ENCODE measurements at places on chromosomes 6 and 20.

- no peak for DNase-seq
Observed at GRCh38 chr6:168533414-168533813, 92.4 kb downstream of the SMOC2 start.

- no peak for DNase-seq
Observed at GRCh38 chr6:143556529-143556928, 45.0 kb upstream of the FUCA2 start.

- DNase-seq: no peak
Observed at GRCh38 chr6:161435748-161436070, 161.8 kb upstream of the AGPAT4 start.

- DNase-seq: no peak
Observed at GRCh38 chr6:111150577-111150976, 63.3 kb downstream of the SLC16A10 start.

GRCh38 chr6:35091346-35092083 is 49.6 kb downstream of the TCP11 start:
- DNase-seq: no peak

- DNase-seq: no peak
Observed at GRCh38 chr20:13487202-13487601, 151.5 kb downstream of the TASP1 start.

DNA sequence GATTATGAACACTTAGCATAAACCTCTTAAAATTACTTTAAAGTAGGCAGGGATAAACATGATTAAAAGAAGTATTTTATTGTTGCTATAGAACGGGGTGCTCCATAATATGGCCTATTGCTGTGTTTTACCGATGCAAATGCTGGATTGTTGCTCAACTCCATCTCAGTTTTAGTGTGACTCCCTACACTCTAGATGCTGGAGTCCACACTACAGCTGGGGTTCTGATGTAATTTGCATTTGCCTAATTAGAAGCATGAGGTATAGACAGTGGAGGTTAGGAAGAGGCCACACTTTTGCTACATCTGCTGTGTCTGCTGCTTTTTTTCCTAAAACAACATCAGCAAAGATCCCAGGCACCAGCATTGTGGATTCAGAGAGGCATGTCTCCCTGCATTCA is 6.7 kb upstream of the HMGN3 start:
- no peak for DNase-seq

DNA sequence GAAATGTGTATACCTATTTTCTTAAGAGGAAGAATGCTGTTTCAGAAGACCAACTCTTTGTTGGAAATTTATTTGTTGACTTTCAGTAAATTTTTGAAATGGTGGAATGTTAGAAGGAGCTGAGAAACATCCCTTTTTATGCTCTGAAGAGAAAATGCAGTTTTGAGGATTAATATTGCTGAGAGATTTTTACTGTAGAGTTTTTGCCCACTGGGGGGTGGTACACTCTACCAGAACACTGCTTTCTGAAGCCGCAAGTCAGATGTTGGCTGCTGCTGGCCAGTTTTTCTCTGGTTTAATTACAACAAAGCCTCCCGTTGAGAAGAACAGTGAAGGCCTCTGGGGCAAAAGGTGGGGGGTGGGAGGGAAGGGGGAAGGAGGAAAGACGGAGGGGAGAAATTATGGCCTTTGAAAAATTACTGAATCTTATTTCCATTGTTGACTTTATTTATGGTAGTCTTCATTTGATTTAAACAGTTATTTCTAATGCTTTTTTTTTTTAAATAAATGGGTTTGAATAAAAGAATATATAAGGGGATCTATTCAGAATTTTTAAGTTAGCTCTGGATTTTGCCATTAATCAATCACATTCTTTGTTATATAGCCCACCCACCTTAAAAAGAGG is 3.0 kb downstream of the FLRT3 start:
- no peak for DNase-seq

DNA sequence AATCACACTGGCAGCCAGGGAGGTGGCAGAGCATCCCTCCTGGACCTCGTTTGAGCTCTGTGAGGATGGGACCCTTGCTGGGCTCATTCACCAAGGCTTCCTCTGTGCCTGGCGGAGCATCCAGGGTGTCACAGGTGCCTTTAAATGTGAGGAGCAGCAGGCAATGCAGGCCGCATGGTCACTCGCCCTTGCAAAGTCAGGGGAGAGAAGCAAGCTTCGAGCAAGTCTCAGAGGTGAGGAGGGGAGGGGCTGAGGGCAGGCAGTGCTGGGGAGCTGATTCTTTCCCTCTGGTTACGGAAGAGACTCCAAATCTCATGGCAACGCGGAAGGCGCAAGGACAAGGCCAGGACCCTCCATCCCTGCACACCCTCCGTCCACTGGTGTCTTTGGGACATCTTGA is 182.7 kb upstream of the PMEPA1 start:
- no peak for DNase-seq

DNA sequence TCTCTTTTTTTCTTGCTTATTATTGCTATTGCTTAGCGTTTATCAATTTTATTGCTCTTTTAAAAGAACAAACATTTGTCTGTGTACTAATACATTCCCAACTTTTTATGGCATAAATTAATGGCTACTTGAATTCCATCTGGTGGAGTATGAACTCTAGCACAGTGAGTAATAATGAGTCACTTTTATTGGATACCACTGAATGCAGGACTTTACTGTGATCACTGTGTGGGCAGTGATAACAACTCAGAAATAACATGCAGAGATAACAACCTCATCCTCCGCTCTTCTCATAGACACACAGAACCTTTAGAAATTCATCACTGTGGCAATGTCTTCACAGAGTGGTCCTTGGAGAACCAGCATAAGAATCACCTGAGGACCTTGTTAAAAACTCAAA is 174.9 kb upstream of the PRND start:
- DNase-seq: no peak

GRCh38 chr20:59495894-59496510 is 108.3 kb upstream of the PHACTR3 start:
- DNase-seq: peak; percentile 28

- no peak for DNase-seq
Observed at GRCh38 chr6:150420926-150421325, 52.1 kb downstream of the IYD start.

GRCh38 chr6:30705620-30706019 is 11.5 kb downstream of the MDC1 start:
- no peak for DNase-seq

DNA sequence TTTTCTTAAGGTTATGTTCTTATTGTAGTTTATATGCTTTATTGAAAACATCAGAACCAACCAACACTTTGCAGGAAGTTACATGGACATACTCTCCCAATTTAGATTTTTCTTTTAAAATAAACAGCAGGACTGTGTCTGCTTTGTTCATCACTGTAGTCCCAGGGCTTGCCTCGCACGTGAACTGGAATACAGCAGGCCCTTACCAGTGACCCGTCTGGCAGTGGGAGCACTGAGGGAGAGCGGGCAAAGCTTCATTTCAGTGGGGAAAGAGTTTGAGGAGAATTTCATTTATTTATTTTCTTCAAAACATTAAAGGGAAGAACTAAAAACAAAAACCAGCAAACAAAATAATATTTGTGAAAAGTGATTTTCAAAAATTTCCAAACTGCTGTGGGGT is 230.8 kb downstream of the PAX1 start:
- no peak for DNase-seq

DNA sequence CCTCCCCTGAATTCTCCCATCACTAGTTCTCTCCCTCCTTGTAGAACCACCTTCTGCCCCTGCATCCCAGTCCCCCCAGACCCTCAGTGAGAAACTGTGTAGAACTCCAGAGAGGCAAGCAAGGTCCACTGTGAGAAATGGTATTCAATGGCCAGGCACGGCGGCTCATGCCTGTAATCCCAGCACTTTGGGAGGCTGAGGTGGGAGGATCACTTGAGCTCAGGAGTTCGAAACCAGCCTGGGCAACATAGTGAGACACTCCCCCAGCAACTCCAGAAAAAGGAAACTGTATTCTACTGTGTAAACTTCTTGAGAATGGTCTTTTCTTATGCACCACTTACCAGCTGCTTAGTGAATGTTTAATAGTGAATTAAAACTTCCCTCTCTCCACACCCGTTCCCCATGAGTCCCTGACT is 8.2 kb upstream of the CD83 start:
- DNase-seq: no peak

GRCh38 chr6:16564436-16564835 is 196.8 kb downstream of the ATXN1 start:
- no peak for DNase-seq

GRCh38 chr6:24032896-24033688 is 92.9 kb upstream of the NRSN1 start:
- DNase-seq: no peak

GRCh38 chr6:3970097-3970496 is 108.8 kb downstream of the FAM217A start:
- no peak for DNase-seq

GRCh38 chr6:158653577-158654354 is 3.9 kb downstream of the SYTL3 start:
- DNase-seq: peak; percentile 85

GRCh38 chr6:35786810-35787209 is 6.0 kb downstream of the CLPSL1 start:
- DNase-seq: no peak

DNA sequence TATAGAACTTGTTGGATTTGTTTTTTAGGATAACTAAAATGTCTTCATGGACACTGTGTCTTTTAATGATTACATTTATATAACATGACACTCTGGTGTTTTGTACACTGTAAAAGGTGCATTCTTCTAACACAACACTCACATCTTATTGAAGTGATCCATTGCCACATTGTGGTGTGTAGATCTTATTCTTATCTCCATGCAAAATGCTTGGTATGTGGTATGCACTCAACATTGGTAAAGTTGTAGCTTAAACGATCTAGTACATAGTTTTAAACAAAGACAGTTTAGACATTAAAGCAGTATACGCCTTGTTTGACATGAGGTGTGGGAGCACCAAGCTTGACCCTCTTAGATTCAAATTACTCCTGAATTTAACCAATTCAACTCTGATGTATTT is 84.7 kb downstream of the SASH1 start:
- DNase-seq: no peak

GRCh38 chr6:148166339-148166968 is 176.2 kb upstream of the SASH1 start:
- DNase-seq: no peak

- DNase-seq: no peak
Observed at GRCh38 chr6:143772116-143773086, 70.7 kb upstream of the LTV1 start.

- no peak for DNase-seq
Observed at GRCh38 chr6:6631053-6631452, 42.5 kb downstream of the LY86 start.

GRCh38 chr6:82066991-82067411 is 180.5 kb downstream of the IBTK start:
- DNase-seq: no peak

DNA sequence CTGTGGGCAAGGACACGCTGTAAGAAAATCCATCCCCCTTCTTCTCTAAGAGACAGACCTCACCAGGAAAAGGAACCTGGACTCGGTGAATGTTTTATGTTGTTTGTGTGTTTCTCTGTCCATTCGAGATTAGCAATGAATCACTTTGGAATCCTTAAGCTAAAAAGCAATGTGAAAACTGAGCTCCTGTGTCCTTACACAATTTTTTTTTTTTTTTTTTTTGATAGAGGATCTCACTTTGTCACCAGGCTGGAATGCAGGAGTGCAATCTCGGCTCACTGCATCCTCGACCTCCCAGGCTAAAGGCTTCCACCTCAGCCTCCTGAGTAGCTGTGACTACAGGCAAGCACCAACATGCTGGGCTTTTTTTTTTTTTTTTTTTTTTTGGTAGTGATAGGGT is 32.1 kb downstream of the BFSP1 start:
- DNase-seq: no peak

DNA sequence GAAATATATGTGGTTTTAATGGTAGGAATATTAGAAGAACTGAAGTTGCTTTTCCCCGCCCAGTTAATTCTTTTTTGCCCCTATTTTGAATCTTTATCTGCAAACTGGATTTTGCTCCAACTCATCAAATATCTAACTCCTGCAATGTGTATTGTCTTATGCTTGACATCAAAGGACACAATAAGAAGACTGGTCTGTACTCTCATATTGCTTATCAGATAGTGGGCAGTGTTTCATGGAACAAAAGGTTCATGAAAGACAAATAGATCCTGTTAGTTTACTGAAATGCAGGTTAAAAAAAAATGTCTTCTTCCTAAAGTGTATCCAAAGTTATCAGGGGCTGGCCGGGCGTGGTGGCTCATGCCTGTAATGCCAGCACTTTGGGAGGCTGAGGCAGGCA is 27.7 kb upstream of the GTF3C6 start:
- DNase-seq: no peak

- DNase-seq: no peak
Observed at GRCh38 chr6:7235712-7236305, 77.2 kb downstream of the SSR1 start.

GRCh38 chr6:89148016-89148750 is 2.3 kb downstream of the PM20D2 start:
- no peak for DNase-seq

GRCh38 chr6:150557043-150557599 is 42.6 kb upstream of the PLEKHG1 start:
- DNase-seq: no peak

DNA sequence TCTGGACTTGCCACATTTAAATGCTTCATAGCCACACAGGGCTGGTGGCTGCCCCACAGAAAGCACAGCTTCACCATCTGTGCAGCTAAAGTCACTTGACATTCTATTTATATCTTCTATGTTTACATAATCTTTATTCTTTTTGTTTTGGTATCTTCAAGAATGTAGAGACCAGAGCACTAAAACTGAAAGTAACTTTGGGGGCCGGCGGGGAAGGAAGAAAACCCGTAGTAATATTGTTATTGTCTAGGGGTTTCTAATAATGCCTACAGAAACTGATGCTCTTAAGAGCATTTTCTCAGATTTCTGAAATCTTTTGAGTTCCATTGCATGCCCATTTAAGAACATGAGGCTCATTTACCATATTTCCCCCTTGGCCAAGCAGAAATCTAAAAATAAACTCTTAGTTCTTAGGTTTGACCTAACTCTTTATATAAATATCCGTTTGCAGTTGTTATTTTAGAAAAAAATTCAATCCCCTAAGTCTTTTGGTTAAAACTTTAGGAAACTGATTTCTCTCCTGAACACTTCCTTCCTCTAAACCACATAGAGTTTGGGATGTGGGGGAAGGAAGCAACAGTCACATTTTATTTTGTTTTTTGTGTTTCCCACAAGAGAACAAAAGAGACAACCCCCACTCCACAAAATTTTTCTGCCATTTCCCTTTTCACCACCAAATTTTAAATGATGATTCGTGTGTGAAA is 207.6 kb downstream of the OGFRL1 start:
- DNase-seq: no peak

GRCh38 chr6:162543221-162543620 is 184.3 kb downstream of the PRKN start:
- no peak for DNase-seq

DNA sequence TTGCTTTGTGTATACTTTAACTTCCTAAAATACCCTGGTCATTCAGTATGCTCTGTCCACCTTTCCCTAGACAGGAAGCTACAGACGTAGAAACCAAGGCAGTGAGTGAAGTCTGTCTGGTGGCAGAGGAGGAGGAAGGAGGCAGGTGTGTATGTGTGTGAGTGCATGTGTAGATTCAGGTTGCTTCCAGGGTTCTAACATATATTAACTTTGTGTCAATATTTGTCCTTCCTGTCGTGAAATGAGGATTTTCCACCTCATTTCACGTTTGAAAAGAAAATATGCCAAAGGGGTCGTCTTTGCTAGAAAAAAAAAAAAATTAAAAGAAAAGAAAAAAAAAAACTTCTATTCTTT is 411.5 kb downstream of the PKHD1 start:
- DNase-seq: no peak

GRCh38 chr6:54245265-54245664 is 63.0 kb upstream of the TINAG start:
- DNase-seq: no peak

GRCh38 chr20:43831481-43832065 is 83.1 kb upstream of the TOX2 start:
- DNase-seq: no peak

Measured in activated CD8-positive, alpha-beta memory T cell treated with anti-CD3 and anti-CD28 coated beads for 1 hour (primary cell).